Stimulated activated CD4-positive, alpha-beta T cell treated with anti-CD3 and anti-CD28 coated beads, TNF-alpha, amount 100 ng/mL, for 4 hours (primary cell): ENCODE measurements at places on chromosomes 7 and 10.

- DNase-seq: no peak
Observed at GRCh38 chr7:15839416-15840100, 153.1 kb upstream of the MEOX2 start.

GRCh38 chr7:81433206-81433605 is 336.6 kb downstream of the HGF start:
- DNase-seq: no peak

DNA sequence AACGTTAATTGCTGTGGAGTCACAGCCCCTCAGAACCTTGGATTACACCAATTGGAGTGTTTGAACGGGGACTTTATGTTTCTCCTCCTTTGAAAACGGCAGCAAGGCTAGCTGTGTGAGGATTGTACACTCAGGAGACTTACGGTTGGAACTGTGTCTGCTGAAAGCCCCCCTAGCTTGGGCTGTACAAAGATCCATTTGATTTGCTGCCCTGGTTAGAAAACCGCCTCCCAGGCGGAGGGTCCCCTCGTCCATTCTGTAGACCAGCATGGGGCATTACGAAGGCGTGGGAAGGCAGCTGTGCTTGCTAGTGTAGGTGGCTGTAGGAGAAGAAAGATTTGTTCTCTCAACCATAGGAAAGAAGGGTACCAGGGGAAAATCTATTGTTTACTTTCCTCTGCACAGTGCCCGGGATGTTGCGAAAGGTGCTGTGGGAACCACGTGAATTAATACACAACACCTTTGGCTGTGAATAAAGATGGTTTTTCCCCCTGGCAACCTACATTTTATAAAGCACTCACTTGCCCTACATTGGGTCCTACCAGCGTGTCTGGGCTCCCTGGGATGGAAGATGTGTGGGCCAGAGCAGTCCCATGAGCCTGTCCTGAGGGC is 73.4 kb upstream of the BTBD16 start:
- DNase-seq: no peak

- no peak for DNase-seq
Observed at GRCh38 chr7:109873296-109873695, 1217.6 kb upstream of the LRRN3 start.

DNA sequence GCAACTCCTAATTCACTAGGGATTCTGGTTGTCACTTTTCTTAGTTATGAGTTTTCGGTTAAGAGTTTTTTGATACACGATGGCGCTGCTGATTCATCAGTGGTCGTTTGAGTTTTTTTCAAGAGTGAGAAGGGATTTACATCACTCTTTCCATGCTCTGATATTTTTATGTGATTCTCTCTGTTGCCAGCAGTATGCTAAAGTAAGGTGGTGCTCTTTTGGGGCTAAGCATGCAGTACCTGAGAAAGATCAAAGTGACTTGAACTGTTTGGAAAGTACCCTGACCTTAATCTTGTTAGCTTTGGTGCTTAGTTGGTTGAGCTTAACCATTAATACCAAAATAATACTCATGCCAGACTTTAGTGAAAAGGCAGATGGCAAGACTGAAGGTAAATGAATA is 28.1 kb downstream of the STAMBPL1 start:
- DNase-seq: no peak

DNA sequence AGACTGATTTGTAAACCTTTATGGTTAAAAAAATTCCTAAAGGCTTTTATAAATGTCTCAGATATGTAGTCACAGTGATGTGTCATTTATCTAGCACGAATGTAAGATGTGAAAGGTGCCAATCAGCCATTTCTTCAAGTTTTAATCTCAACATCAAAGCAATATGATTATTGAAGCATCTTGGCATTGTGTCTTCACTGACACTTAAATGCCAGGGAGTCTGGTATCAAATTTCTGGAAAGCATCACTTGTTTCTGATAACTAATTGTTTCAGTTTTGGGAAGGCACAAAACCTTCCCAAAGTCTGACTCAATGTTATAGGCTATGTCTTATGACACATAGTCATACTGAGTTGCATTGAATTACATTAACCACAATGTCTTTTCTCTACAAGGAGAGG is 492.0 kb upstream of the CNTNAP2 start:
- no peak for DNase-seq

DNA sequence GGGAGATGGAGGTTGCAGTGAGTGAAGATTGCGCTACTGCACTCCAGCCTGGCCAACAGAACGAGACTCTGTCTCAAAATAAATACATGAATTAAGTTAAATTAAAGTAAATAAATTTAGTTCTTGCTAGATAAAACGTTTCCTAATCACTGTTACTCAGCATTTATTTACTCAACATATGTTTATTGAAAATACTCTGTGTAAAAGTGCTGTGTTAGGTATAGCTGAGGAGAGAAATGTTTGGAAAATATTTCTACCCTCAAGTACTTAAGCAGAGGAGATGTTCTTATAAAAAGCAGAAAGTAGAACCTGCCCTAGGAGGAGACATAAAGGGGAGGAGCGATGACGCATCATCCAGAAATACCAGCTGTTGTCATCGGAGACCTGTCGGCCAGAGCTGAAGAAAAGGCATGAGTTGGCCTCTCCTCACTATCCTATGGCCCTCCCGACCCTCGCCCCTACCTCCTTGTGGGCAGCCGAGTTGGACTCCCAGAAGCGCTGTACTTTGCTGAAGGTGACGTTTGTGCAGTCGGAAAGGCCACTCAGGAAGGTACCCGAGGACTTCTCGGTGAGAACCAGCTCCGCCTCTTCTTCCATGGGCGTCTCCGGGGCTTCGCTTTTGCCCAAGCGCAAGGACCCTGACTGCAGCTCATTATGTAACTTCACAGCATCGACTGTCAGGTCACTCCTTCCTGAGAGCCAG is 1.1 kb downstream of the RRP12 start:
- no peak for DNase-seq

- DNase-seq: no peak
Observed at GRCh38 chr7:28812616-28813015, 145.5 kb downstream of the TRIL start.

- no peak for DNase-seq
Observed at GRCh38 chr7:96308253-96308949, 13.5 kb downstream of the SLC25A13 start.

DNA sequence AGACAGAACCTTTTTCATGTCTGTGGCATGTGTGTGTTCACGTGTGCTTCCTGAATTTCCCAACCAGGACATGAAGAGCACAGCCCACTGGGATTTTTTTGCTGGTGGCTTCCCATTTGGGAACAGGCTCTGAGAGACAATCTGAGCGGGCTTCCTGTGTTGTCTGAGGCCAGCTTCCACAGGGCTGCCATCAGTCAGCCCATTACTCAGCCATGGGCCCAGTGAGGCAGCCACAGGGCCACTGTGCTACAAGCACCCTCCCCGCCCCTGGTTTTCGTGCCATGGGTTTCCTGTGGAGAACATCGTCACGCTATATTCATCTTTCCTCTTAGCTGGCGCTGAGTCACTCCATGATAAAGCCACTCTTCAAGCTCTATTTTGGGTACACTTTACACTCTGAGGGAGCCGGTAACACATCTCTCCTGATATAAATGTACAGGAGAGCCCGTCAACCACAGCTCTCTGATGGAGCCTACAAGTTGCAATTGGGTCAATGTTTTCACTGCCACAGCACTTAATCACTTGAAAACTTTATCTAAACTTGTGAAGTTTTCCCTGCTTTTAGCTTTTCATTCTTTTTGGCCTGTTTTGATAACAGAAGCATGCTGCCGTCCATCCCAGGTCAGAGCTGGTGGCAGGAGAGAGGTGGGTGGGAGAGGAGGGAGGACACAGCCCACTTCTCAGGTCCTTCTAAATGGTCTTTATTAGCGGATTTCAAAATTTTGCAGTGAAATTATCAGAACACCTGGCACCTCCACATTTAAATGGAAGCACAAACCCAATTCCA is 96.9 kb downstream of the HIPK2 start:
- peak; percentile 53 for DNase-seq

DNA sequence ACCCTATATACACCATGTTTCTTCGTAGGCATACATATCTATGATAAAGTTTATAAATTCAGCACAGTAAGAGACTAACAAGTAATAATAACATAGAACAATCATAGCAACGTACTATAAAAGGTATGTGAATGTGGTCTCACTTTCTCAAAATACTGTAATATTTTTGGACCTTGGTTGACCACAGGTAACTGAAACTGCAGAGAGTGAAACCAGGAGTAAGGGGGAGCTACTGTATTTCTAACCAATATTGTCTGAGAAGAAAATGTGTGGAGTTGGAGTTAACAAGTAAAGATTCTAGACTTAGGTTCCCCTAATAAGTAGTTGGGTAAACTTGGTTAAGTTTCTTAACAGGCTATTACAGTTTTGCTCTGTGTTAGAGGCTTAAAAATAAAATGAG is 72.1 kb downstream of the GNAI1 start:
- no peak for DNase-seq

DNA sequence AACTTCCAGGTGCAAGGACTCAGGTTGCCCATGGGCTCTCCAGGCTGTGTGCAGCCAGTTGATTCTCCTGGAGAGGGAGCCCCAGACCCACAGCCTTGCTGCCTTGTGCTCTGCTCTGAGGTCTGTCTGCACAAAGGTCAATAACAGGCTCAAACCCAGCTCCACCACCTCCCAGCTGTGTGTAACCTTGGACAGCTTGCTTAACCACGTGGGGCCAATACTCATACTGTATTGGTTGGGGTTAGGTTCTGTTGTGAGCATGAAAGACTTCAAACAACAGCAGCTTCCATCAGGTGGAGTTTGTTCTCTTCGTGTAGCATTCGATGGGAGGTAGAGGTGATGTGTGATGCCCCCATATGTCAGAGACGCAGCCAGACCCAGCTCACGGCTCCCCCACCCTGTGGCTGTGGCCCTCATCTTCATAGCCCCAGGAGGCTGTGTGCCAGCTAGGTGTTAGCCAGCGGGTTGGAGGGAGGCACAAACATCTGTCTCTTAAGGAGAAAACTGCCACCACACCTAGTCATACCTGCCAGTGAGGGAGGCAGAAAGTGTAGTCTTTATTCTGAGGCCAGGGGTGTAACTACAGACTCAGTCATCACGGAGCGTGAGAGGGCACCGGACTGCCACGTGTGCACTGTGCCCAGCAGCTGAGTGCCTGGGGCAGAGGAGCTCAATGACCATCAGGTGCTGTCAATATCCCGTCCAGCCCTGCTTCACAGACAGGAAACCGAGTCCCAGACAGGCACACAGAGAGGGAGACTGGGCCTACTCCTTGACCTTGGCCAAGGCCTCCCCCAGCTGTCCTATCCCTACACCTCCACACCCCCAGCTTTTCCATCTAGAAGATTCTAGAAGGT is 8.1 kb upstream of the POLD2 start:
- DNase-seq: no peak

GRCh38 chr10:100330079-100330478 is at the start of gene PKD2L1:
PKD2L1 (minus strand) TSS chr10:100330228; CDS start chr10:100330103, 125 bp downstream.
- no peak for DNase-seq

- no peak for DNase-seq
Observed at GRCh38 chr7:94022550-94022949, 18.4 kb upstream of the BET1 start.

DNA sequence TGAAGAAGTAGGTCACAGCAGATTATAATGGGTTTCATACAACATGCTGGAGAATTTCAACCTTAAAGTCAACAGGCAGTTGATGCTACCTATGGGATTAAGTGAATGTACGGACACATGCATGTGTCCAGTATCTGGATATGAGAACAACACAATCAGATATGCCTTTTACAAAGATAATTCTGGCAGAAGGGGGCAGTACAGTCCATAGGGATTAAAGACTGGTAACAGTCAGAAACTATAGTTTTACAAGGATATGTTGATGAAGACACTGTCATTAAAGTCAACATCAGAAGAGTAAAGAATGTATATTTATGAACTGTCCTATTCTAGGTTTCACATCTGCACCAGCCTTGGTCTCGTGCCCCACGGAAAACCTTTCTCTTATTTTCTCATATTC is 41.5 kb downstream of the ANKMY2 start:
- no peak for DNase-seq

GRCh38 chr10:104931612-104932134 is 290.6 kb downstream of the SORCS3 start:
- no peak for DNase-seq
